ENCODE measurements at places on chromosomes 5 and 9.

DNA sequence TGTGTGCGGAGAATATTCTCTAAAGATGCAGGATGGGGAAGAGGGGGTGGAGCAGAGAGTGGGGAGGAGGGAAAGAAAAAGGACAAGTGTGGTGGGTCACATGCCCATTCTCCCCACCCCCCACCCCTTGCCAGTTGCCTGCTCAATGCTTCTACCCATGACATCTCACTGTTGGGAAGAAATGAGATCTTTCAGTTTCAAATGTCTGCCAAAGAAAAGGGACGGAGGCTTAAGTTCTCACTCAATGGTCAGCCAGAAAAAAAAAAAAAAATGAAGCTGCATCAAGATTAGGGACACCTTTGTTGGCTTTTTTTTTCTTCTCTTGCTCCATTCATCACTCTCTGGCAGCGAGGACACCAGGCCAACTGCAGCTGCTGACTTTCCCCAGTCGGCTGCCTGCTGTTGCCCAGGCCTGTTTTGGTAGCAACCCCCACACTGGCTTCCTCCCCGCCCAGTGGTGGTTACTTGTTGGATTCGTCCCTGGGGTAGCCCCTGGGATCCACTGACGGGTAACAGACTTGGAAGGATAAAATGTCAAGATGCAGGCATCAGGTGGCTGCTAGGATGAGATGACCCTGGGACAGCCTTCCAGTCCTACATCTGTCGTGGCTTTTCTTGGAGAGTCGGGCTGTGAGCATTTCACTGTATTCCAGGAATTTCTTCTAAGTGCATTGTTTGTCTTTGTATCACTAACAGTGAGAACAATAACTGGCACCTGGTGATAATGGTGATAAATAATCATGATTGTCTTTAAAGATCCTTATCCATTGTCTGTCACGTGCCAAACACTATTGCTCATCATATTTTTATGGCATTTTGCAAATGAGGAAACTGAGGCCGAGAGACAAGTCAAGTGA lies 9.1 kb downstream of the WWC1 start:
- DNase-seq: no peak

DNA sequence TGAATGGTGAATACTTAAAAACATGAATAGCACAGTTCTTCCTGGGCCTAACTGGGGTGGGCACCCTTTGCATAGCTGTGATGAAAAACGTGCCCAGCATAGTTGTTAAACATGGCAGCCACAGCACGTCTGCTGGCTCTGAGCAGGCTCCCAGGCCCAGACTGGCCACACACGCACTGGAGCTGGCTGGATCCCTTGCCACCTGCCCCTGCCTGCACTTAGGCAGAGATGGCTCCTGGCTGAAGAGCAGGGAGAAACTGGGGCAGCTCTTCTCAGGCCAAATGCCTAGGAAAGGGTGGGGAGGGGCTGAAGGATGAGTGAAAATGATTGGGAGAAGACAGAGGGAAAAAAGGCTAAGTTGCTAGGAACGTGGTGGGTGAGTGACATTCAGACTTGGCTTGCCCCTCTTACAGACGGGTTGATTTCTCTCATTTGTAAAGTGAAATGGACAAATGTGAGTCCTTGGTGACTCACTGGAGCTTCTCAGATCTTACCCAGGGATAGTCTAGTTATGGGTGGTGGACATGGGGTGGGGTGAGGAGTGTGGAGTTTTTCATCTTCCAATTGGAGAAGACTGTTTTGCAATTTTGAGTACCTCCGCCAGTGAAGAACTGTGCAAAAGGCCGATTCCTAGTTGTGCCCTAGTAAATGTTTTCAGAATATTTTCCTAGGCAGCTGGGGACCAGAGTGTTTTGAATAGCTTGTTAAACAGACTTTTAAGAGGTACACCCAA lies 42.4 kb downstream of the TRIO start:
- DNase-seq: no peak

GRCh38 chr5:101782352-101783103 lies 513.6 kb downstream of the SLCO4C1 start:
- DNase-seq: no peak

- DNase-seq: no peak
Measured at GRCh38 chr5:172142709-172143215, 45.3 kb downstream of the STK10 start.

DNA sequence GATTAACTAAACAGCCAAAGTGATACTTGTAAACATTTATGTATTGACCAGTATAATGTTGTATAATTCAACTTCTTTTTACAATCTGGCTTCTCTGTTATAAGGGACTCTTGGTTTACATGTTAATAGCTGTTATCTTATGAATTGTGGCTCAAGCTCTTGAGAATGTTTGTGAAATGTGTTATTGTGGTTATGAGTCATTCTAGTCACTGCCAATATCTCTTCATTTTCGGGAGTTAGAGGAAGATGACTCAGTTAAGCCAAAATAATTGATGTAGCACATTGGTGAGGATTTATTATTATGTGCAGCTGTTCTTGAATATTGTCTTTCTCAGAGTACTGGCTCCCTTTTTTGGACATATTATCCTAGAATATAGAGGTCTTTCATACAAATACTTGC lies 655.2 kb upstream of the RIOK2 start:
- no peak for DNase-seq

DNA sequence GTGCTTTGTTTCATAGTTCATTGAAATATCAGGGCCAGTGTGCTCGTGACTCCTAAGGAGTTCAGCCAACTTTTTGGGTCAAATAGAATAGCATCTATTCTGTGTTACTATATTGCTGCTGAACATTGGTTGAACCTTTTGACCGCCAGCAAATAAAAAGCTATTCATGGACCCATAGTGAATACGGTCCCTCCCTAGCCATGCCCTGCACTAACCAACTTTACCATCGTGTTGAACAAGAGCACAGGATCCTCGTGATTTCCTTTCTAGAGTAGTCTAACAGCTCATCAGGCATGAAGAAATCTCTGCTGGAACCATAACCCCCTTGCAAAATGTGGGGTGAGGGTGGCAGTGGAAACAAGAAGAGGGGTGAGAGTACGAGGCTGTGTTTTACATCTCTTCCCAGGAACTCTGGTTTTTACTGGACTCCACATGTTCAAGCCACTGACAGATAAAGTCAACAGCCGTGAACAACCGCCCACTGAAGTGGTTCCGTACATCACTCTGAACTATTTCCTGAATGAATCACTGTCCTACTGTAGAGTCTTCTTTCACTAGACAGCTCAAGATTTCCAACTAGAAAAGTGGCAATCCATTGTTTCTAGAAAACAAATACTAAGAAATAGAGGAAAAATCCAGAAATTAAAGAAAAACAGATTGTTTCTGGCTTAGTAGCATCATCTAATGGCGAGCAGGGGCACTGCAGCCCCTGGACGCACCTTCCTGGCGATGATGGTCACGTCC lies 70.1 kb upstream of the SPATA31E1 start:
- DNase-seq: no peak

GRCh38 chr5:126188804-126189203 lies 234.4 kb upstream of the GRAMD2B start:
- no peak for DNase-seq

GRCh38 chr5:5492087-5492933 lies 69.8 kb downstream of the ICE1 start:
- peak; percentile 48 for DNase-seq

GRCh38 chr5:176959051-176959450 lies 47.5 kb downstream of the UIMC1 start:
- peak; percentile 32 for DNase-seq

DNA sequence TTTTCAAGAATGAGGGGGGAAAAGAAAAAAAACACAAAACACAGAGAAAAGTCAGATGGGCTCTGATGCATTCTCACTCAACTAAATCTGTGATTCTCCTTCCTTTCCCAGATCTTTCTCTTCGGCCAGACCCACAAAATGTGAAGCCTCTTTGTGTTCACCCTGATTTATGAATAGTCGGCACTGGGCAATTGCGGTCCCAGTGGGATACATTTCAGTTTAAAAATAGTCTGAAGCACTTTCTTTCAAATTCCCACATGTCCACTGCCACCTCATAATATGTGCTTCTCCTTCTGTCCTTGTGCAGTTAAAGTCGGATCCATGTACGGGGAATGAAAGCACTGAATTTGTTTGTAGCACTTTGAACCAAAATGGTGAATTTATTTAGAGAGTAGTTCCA lies 995.4 kb upstream of the WWC1 start:
- no peak for DNase-seq

DNA sequence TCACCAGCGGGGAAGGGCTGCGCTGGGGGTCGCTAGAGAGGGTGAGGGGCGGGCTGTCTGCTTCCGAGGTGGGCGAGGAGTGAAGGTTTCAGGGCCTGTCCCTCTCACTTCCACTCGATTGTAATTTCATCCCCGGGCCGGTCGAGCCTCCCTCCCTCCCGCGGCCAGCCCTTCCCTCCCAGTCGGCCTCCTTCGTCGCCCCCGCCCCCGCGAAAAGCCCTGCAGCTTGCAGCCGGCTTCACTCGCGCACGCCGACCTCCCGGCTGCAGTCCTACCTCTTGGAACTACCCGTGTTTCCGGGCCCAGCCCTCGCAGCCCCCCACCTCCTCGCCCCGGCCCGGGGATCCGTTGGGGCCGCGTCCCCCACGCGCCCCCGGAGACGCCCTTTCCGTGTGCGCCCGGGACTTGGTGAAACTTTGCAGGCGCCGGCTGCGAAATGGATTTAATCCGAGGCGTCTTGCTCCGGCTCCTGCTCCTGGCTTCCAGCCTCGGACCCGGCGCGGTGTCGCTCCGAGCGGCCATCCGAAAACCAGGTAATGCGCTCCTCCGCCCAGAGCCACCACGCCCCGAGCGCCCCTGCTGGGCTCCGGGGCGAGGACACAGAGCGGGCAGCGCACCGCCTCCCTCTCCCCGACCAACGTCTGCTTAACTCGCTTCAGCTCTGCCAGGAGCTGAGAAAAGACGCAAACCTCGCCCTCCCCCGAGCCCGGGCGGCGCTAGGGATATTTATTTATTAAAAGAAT lies at the start of gene EGFLAM:
TSS of gene EGFLAM (plus strand) at position 241 of the 743 bp plus-strand sequence. CDS start at position 437, 196 bp downstream.
- DNase-seq: no peak

DNA sequence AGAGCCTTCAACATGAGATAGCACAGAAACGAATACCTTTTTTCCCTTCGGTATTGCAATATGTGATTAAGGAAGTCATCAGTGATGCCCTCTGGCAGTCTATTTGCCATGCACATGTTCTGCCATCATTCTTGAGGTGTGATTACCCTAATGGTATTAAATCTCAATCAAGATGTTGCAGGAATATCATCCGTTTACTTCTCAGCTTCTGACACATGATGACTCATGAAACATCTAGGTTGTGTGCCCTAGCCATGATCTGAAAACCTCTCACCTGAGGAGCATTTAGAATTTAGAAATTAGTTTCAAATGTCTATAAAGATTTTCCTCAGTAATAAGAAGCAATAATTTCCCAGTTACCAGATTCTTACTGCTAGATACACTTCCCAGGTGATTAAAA lies 209.1 kb downstream of the ADGRV1 start:
- no peak for DNase-seq

GRCh38 chr9:93459432-93459847 lies 6.1 kb upstream of the FAM120AOS start:
- no peak for DNase-seq

- DNase-seq: no peak
Measured at GRCh38 chr9:211557-211956, 3.1 kb upstream of the DOCK8 start.

DNA sequence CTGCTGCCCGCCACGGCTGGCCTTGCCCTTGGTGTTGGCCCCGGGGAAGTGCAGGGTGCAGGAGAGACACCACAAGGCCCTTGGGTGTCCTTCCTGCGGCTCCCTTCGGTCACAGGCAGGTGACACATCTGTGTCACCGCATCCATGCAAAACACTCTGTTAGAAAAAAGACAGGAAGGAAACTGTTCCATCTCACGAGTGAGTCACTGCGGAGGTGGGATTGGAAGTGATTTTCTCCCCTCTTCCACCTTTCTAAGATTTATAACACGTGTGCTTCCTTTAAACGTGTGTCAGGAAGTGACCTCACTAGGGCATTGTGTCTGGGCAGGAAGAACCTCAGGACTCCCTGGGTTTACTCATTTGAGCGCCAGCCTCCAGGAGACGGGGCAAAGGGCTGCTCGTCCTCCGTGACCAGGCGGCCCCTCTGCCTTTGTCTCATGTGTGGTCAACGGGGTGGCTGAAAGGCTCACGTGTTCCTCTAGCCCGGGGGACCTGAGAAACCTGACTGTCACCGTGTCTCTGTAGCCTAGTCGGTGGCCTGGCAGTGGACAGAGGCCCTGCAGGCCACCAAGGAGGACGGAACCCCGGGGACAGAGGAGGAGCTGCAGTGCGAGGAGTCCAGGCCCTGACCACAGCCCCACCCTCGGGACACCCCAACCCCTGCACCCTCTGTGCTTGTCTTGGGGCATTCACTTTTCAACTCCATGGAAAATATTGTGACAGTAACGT lies 4.9 kb upstream of the LCN1 start:
- DNase-seq: no peak

DNA sequence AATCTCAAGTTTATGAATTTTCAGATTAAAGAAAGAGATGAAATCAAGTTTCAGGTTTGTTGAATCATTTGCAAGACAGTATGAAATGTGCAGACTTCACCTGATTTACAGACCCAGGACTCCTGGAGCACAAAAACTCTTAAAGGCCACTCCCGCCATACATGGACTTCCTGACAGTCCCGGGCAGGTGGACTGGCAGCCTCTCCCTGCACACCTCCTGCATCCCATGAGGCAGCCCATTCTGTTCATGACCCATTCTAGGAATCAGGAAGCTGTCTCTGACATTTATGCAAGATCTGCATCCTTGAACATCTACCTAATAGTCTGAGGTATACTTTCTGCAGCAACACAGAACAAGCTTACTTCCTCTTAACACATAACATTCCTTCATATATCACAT lies 5.9 kb downstream of the DDX31 start:
- no peak for DNase-seq

GRCh38 chr9:114503009-114503408 lies 2.3 kb downstream of the WHRN start:
- no peak for DNase-seq

- no peak for DNase-seq
Measured at GRCh38 chr5:1648806-1649205, 125.0 kb upstream of the LPCAT1 start.

DNA sequence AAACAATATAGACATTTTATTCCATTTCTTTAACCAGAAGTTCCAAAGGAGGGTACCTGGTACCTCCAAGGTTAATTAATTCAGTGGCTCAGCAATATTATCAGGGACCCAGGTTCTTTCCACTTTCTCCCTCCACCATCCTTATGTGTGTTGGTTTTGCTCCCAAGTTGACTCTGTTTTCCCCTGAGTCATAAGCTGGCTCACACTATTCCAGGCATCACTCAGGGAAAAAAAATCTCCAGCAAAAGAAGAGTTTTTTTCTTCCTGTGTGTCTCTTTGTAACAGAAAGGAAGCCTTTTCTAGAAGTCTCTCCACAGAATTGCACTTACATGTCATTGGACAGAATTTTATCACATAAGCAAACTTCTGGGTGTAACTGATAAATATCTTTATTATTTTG lies 31.2 kb upstream of the GALNT10 start:
- DNase-seq: no peak

DNA sequence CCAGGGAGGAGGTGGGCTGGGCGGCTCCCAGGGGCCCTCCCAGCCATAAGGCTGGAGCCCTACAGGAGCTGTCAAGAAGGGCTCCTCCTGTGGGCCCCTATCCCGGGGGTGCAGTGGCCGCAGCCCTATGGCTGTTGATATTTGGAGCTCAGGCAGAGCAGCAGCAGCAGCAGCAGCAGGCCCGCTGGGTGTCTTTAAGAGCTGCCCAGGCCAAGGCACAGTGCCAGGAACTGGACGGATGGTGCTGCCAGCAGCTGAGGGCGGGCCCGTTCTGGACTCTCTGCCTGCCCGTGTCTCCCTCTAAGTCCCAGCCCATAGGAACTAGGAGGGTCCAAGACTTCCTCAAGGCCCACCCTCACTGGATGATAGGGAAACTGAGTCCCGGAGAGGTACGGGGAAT lies 3.6 kb downstream of the AK1 start:
- no peak for DNase-seq

All from germinal center (tissue), 1 donor.